Endothelial cell of umbilical vein (primary cell): ENCODE measurements at places on chromosomes 12 and 14.

DNA sequence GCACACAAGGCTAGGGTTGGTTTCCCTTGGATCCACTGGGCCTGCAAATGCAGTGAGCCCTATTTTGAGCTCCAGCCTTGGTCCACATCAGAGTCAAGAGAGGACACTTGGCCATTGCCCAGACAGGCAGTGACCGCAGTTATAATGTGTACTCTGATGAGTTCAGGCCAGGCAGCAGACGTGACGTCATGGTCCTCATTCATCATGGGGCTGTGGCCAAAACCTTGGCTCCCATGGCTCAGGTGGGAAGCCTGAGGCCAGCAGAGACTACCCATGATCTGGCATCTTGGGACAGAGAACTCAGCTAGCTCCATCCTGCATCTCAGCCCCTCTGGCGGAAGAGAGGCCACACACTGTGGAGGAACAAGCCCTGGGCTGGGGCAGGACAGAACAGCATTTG lies 16.4 kb downstream of the TMEM63C start:
- no peaks in the 10 kb centered on the region for H3K36me3 ChIP-seq
- no peaks in the 10 kb centered on the region for H3K27me3 ChIP-seq
- DNase-seq: no peak
- no peak overlapping the region for H3K27ac ChIP-seq
- H3K4me1 ChIP-seq: no peaks in the 10 kb centered on the region
- H3K4me3 ChIP-seq: no peak overlapping the region

- peaks cover 7% of the 10 kb centered on the region for H3K27me3 ChIP-seq
- no peak overlapping the region for H3K4me3 ChIP-seq
- no peaks in the 10 kb centered on the region for H3K36me3 ChIP-seq
- H3K4me1 ChIP-seq: no peaks in the 10 kb centered on the region
These were observed 49.7 kb upstream of the DCD start for GRCh38 chr12:54697851-54698250.

- peaks cover 7% of the 10 kb centered on the region for H3K4me1 ChIP-seq
- H3K27me3 ChIP-seq: peaks cover 36% of the 10 kb centered on the region
- no peak for DNase-seq
- H3K27ac ChIP-seq: no peak overlapping the region
- peak overlapping the region; percentile 7 for H3K4me3 ChIP-seq
These were observed 902 bp downstream of the EML5 start for GRCh38 chr14:88791629-88792472.

- H3K4me3 ChIP-seq: peak overlapping the region; percentile 66
- H3K27ac ChIP-seq: no peak overlapping the region
- no peaks in the 10 kb centered on the region for H3K27me3 ChIP-seq
- peak; percentile 18 for DNase-seq
- peaks cover 30% of the 10 kb centered on the region for H3K4me1 ChIP-seq
These were observed 2.3 kb downstream of the DGLUCY start for GRCh38 chr14:91115986-91116770.

DNA sequence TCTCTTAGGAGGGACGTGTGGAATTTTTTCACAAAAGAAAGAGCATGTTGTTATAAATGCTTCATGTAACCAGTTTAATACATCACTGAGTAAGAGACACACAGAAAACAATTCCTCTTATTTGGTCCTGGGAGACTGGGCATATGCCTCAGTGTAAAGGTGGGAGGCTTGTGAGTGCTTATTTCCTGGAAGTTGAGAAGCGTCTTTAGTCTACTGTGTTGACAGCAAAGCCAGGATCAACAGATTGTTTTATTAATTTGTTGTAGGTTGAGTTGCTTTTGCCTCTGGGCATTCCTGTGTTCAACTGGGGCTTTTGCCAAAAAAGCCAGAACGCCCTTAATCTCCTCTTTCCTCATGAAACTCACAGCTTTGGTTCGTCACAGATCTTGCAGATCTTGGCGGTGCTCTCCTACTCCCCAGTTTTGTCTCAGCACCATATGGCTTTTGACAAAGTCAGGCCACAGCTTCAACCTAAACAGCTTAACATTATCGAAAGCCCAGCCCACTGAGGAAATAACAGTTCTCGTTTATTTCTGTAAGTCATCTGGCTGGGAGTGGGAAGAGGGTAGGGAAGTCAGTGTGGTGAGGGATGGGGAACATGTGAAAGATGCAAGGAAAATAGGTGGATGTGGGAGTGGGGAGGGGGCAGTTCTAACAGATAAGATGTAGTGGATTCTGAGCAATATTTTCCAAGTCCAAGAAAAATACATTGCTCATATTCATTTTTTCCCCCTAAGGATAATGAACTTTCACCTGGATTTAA lies 227.2 kb downstream of the DACT1 start:
- no peak overlapping the region for H3K4me3 ChIP-seq
- H3K27ac ChIP-seq: no peak overlapping the region
- H3K4me1 ChIP-seq: no peaks in the 10 kb centered on the region
- no peak for DNase-seq
